ENCODE measurements at places on chromosomes 3 and 15.

DNA sequence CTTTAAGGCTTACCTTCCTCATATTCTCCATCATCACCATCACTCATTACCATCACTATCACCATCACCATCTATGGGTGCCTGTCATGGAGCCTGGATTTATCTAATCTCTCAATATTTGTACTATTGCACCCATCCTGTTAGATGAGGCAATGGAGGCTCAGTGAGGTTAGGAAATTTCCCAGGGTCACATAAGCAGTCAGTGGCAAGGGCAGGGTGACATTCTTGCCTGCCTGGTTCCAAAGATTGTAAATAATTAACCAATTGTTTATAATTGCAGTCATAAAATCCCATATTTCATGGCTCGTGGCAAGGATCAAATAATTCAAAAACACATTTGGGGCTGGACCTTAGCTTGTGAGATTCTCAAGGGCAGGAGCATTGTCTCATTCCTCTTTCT, 55.2 kb downstream of the MGLL start:
- DNase-seq = no peak

- peak; percentile 28 for DNase-seq
Measured at GRCh38 chr15:70806992-70807712, 43.8 kb upstream of the UACA start.

- DNase-seq = no peak
Measured at GRCh38 chr3:9247361-9247940, 2.0 kb downstream of the SRGAP3 start.

DNA sequence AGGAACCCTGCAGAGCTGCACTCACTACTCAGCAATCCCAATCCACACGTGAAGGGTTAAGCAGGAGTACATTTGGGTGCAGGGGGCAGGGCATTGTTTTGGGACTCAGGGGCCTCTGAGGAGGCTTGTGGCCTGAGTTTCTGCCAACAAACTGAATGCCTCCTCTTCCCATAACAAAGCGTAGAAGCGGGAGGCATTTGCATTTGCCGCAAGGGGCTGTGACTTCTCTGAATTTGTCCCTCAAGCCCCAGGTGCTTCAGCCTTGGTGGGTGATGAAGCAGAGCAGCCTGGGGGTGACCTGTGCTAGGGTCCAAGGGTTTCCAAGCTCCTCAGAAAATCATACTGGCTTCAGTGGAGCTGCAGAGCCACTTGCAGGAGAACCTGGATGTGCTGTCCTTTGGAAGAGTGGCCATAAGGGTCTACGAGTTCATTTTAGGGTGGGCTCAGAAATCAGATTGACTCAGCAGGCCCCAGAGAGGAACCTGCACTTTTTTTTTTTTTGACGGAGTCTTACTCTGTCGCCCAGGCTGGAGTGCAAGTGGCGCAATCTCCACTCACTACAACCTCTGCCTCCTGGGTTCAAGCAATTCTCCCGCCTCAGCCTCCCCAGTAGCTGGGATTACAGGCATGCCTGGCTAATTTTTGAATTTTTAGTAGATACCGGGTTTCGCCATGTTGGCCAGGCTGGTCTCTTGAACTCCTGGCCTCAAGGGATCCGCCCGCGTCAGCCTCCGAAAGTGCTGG, 1.4 kb upstream of the RPSA start:
- no peak for DNase-seq

DNA sequence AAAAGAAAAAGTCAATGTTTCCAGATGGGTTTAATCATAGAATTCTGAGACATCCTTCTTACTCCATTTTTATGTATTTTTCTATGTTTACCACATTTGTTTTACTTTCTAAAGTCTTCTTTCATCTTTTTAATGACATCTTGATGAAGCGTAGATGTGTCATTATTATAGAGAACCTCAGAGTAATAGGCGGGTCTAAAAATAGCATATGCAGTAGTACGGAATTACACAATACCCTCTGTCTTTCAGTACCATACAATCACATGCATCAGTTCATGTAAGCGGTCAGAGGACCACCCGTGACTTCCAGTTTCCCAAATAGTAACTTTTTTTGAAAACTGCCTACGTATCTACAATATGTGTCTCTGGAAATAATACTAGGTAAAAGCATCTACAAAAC, 224.0 kb downstream of the PLOD2 start:
- DNase-seq = no peak

DNA sequence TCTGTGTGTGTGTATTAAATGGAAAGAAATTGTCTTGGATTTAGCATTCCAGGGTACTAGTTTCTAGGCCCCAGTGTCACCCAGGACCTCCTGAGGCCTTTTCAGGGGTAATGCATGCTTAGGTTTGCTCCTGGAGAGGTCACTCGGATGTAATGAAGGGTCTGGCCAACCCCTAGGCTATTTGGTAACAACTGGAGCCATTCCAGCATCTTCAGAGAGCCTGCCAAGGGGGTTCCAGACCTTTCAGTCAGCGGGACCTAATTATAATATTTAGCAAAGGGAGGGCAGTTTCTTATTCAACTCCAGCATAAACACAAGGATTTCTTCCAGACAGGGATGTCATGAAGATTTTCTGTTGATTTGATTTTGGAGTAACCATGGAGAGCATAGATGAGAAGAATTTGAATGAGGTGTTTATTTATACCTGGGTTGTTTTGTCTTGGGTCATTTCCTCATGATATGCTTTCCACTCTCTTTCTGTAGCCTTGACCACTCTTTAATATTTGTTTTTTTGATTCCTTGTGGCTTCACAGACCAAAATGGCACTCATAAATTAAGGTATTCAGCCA, 17.4 kb downstream of the KAT2B start:
- DNase-seq = no peak

DNA sequence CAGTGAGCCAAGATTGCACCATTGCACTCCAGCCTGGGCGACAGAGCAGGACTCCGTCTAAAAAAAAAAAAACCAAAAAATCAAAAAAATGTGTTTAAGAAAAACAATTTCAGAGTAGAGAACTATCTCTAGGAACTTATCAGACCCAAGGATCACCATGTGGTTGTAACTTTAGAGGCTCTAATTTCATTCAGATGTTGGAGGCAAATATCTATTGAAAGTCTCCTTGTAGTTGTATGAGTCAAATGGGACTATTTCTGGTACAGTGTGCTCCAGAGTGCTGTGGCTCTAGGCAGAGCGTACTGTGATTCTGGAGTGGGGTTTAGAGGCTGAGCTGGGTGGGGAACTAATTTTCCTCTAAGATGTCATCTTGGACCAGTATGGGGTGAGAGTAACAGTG, 398.7 kb downstream of the SHQ1 start:
- no peak for DNase-seq

GRCh38 chr3:188123170-188123905, 30.6 kb upstream of the LPP start:
- no peak for DNase-seq

DNA sequence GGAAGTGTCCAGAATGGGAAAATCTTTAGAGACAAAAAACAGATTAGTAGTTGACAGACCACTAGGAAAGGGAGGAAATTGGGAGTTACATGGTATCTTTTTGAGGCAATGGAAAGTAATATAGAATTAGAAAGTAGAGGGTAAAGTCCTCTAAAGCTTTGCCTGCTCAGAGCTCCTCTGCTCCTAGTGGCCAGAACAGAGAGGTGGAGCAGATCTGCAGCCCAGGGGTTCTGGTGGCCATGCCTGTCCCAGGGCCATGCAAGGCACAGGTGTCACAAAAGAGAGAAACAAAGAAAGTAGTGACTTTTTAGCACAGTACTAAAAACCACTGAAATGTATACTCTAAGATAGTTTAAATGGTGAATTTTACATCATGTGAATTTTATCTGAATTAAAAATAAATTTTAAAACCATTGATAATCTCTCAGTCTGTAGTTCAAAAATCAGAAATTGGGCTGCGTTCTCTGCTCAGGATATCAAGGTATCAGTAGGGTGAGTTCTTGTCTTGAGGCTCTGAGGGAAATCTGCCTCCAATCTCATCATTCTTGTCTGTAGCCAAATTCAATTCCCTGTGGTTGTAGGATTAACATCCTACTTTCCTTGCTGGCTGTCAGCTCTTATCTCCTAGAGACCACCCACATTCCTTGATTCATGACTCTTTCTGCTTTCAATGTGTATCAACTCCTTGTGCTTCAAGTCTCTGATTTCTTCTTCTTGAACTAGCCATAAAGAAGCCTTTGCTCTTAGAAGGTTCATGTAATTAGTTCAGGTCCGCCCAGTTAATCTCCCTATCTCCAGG, 23.6 kb downstream of the PYGO1 start:
- no peak for DNase-seq

DNA sequence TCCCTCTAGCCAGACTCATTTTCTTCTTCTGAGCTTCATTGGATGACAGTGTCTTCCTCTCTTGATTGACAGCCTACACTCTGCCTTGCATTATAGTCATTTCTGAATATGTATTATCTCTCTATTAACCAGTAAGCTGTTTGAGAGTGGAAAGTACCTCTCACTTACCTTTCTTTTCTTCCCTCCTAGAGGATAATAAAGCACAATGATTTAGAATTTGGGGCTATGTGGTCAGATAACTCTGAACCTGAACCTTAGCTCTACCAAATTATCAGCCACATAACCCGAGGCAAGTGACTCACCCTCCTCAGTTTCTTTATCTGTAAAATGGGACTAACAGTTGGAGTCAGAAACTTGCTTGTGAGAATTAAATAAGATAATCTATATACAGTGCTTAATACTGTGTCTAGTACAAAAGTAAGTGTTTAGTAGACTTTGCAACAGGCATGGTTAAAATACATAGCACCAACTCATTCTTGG, 331.8 kb upstream of the TBL1XR1 start:
- DNase-seq = no peak

- DNase-seq = no peak
Measured at GRCh38 chr15:49887659-49888322, 231.2 kb downstream of the ATP8B4 start.

DNA sequence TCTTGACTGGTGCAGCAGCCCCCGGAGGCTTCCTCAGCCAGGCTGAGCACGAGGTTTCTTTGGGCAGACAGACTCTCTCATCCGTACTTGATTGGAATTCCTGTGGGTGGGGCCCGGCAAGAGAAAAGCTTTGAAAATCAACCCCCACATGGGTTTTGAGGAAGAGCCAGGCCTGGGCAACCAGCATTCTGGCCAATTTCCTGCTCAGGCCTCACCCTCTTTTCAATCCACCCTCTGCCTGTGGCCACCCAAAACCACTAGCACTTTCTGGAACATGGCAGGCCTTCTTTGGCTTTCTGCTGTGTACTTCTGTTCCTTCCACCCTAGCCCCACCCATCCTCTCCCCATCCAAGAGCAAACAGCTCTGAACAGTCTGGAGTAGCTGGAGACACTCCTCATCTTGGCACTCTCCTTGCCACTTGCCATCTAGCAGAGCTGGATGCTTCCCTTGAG, 5.9 kb downstream of the MYO5C start:
- DNase-seq = no peak

- DNase-seq = no peak
Measured at GRCh38 chr3:131193641-131194238, 167.1 kb downstream of the NEK11 start.

DNA sequence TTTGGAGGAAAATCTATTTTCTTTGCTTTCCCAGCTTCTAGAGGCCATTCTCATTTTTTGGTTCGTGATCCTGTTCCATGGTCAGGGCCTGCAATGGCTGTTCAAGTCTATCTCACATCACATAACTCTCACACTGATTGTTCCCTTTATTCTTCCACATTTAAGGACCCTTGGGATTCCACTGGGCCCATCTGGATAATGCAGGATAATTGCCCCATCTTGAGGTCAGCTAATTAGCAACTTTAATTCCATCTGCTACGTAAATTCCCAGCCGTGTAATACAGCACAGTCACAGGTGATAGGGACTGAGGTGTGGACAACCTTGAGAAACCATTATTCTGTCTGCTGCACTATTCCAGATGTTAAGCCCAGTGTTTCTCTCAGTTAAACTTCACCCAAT, 311.6 kb upstream of the CNTN4 start:
- DNase-seq = no peak

- DNase-seq = peak; percentile 64
Measured at GRCh38 chr15:77495838-77496596, 75.3 kb downstream of the HMG20A start.

GRCh38 chr3:86867982-86868381, 123.0 kb downstream of the VGLL3 start:
- peak; percentile 34 for DNase-seq

DNA sequence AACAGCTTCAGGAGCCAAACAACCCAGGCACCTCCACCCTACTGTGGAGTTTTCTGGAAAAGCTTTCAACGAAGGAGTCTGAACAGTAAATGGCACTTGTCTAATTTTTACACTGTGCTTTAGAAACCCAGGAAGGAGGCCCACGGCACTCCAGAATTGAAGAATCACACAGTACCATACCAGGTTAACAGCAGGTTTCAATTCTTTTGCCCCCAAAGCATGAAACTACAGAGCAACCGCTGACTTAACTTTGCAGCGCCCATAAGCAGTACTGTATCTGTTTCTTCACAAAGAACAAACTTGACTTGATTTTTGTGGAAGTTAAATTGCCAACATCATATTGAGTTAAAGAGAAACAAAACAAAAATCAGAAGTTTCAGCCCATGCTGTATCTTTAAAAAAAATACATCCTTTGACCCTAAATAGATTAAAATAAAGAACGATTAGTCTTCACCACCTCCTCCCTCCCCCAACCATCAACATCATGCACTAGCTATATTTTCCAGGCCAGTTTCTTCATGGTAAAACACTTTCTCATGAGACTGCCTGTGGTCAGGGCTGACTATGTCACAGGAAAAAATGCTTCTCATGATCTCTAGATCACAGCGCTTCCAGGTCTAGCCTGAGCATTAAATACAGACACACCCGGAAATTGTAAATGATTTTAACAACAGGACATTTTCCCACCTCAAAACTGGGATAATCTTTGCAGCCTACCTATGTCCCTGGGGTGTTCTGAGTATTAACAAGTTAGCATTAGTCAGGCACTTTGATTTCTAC, 456.3 kb downstream of the FOXP1 start:
- peak; percentile 48 for DNase-seq

DNA sequence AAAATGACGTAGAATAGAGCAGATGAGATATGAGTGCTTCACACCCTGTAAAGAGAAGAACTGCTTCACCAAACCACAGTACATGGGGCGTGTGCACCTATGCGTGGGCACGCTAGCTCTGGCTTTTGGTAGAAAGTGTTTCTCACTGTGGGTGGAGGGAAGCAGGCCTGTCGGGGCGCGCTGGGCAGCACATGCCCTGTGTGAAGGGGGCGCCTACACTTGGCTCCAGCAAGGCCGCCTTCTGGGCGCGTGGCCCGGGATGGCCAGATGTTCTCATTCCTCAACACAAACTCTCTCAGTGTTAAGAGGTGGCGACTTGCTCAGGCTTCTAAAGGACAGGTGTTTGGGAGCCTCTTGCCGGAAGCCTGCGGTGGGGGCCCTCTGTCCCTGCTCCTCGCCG, 90.0 kb downstream of the FBLN2 start:
- no peak for DNase-seq

- peak; percentile 4 for DNase-seq
Measured at GRCh38 chr15:44296625-44297524, 8.4 kb downstream of the GOLM2 start.

- no peak for DNase-seq
Measured at GRCh38 chr15:66715720-66716655, 14.0 kb downstream of the SMAD6 start.

DNA sequence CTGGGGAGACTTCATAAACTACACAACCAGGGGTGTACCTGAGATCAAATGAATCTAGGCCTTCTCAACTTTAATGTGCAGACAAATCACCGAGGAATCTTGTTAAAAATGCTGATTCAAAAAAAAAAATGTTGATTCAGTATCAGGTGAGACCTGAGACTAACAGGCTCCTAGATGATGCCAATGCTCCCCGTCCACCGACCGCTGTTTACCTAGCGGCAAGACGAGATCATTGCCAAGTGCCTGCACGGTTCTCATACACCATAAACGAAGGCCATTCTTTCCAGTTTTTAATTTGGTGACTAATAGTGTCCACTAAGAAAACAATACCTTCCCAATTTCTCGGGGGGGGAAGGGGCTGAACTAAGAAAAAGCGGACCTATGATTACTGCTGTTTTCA, 2.5 kb upstream of the FSIP1 start:
- DNase-seq = no peak
